Stimulated activated CD4-positive, alpha-beta T cell treated with anti-CD3 and anti-CD28 coated beads, Interleukin-15, amount 100 ng/mL, for 1 hour (primary cell): ENCODE measurements at places on chromosomes 7 and 10.

DNA sequence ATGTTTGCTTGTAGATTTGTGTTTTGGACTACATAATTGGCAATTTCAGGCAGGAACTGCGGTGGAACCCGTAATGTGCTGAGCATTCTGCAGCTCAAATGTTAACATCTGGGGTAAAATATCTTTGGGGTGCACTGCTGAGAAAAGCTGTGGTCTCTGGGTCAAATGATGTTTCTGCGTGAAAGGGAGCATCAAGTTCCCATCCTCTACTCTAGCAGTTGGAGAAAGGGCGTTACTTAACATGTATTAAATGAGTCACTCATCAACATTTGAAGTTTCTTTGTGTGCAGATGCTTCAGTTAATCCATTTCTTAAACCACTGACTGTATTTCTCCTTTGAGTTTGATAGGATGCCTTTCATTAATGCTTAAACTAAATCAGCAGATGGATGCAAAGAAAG, 273.1 kb upstream of the PITRM1 start:
- DNase-seq: no peak

- no peak for DNase-seq
These were observed 17.3 kb downstream of the KLLN start for GRCh38 chr10:87846023-87846422.

GRCh38 chr10:125097409-125098070, 62.8 kb downstream of the CTBP2 start:
- no peak for DNase-seq

- DNase-seq: no peak
These were observed 61.4 kb downstream of the CREB5 start for GRCh38 chr7:28473571-28474281.

DNA sequence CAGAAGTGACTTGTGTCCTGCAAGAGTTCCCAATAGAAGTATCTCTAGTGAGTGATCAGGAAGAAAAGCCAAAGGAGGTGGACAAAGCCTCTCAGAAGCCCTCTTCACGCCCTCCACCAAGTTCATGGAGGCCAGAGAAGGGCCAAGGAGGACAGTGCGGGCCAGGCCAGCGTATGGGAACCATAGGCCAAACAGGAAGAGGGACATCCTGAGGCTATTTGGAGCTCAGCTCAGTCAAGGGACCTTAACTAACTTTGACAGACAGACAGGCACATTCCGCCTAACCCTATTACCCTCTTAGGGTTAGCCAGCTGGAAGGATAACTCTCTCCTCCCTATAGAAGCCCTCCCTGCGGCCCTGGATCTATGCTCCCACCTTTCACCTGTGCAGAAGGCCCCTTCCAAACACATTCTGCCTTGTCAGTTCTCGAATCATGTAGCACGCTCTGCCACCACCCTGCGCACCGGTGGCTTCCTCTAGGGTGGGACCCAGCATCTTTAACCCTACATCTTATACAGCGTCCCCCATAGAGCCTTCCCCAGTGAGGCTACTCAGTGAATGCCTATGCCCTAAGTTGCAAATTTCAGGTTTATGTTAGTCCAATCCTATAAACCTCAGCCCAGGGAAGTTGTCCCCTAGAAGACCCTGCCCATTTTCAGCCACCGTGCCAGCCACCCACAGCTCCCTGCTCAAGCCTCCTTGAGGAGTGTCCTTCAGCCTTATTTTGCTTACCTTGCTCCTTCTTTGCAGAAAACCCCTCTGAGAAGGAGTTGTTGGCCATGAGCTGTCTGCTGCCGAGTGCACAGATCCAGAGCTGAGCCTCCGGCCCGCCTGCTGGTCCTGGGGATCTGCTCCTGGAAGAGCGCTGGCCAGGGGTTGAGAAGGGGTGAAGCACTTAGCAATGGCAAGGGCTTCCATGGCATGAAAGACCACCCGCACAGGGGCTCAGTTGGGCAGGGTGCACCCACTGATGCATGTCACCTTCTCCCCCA, 36.9 kb downstream of the FRMPD2 start:
- no peak for DNase-seq

GRCh38 chr10:48473704-48474103, 131.2 kb downstream of the ARHGAP22 start:
- no peak for DNase-seq

DNA sequence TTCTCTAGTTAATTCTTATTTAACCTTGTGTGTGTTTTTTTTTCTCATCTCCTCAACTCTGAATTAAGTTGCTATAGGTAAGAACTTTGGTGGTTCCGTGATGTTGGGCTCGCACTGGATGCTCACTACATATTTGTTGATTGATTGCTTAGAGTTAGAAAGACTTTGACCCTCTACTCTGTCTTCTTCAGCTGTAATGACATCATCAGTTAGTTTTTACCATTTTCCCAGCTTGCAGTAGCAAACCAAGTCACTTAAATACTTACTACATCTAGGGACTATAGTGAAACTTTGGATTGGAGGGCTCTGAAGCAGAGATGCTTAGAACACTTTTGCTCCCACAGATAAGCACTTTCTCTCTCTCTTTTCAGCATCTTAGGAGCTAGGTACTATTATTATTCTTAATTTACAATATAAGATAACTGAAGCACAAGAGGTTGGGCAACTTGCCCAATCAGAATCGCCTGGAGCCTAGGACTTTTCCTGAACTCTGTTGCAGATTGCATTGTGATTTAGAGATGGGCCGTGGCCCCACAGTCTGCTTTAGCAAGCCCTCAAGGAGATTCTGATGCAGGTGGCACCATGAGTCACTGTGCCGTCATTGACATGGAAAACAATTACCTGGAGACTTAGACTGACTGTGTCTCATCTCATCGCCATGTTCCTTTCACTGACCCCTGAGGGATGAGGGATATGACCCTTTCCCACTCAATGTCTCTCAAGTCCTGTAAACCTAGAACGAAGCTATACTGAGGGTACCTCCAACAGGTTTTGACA, 471.9 kb upstream of the PODXL start:
- no peak for DNase-seq

GRCh38 chr10:132264966-132265889, 42.5 kb downstream of the STK32C start:
- no peak for DNase-seq

DNA sequence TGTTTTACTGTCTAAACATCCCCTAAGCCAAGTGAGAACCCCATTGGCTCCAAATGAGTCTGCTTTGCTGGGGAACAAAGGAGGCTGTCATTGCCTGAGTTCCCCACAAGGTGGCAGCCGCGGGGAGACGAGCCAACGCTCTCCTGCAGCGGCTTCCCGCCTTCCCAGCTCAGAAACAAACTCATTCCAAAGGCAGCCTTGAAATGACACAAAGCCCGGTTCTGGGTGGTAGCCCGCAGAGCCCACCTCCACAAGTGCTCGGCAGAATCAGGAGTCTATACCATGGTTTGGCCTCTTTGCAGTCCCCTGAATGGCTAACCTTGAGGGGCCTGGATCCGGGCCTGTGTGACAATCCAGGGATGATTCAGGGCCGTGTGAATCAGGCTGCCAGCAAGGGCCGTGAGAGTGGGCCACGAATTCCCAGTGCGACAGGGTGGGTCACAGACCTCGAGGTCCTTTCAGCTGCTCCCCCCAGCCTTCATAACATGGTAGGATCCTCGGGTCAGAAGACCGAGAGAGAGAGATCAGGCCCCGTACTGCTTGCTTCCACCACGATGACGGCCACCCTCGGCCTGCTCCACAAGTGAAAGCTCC, 79.7 kb downstream of the DLG5 start:
- DNase-seq: no peak

- no peak for DNase-seq
These were observed 8.1 kb downstream of the PDE1C start for GRCh38 chr7:32062150-32062549.

- no peak for DNase-seq
These were observed 683.4 kb downstream of the SDK1 start for GRCh38 chr7:3984456-3984855.

- DNase-seq: no peak
These were observed 100.7 kb upstream of the WAC start for GRCh38 chr10:28432210-28432676.

DNA sequence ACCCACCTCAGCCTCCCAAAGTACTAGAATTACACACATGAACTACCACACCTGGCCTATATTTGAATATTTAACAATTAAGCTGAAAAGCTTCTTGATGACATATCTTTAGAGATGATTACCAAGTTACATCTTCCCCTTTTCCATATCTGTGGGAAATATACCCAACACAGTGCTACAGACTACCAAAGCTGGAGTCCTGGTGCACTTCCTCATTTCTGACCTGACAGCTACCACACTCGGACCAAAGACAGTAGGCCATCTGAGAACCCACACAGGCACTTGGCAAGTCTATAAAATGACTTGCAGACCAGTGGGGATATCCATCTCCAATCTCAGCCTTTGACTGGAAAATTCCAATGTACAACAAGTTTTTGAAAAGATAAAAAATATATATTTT, 270.4 kb upstream of the KLF14 start:
- no peak for DNase-seq

- DNase-seq: no peak
These were observed 462.1 kb upstream of the GALNT17 start for GRCh38 chr7:70669854-70670253.

DNA sequence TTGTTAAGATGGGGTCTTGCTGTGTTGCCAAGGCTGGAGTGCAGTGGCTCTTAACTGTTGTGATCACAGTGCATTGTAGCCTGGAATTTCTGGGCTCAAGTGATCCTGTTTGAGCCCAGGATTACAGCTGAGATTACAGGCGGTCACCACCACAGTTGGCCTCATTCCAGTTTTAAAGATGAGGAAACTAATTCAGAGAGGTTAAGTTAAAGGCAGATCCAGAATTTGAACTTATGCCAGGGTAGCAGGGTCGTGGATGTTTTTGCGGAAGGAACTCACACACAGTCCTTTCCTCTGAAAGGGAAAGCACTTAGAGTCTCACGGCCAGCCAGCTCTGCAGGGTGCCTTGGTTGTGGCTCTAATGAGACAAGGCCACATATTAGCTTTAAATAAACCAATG, 84.7 kb downstream of the MMRN2 start:
- DNase-seq: no peak

GRCh38 chr7:101783381-101784181, 33.8 kb upstream of the CUX1 start:
- DNase-seq: no peak

DNA sequence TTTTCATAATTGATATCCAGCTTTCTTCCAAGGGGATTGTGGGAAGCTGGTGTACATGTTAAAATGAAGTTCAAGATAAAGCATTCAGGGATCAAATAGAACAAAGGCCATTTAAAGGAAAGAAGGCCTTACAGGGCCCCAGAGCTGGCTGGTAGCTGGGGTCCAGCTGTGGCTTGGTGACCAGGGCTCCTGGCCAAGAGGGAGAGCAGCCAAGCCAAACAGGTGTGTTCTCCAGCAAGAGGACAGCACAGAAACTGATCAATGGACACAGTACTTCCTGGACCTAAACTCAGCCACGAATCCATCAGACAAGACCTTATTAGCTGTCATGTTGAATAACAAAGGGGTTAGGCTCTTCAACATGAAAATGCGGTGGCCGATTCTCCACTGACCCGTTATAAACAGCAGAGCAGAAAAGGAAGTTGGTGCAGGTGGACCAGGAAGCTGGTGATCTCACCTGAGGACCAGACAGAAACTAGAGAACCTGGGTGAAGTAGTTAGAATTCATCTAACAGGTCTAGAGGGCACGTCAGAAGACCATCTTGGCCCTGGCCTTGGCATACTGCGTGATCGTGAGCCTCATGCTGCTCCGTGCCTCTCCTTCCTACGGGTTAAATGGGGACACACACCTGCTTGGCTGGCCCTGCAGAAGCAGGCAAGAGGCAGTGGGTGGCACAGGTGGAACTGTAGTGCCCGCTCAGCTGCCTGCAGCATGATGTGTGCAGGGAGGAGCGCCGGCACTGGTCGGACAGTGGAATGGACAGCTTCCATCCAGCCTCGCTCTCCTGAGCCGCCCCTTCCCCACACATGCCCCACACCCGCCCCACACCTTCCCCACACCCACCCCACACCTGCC, 53.8 kb downstream of the PARP12 start:
- no peak for DNase-seq

DNA sequence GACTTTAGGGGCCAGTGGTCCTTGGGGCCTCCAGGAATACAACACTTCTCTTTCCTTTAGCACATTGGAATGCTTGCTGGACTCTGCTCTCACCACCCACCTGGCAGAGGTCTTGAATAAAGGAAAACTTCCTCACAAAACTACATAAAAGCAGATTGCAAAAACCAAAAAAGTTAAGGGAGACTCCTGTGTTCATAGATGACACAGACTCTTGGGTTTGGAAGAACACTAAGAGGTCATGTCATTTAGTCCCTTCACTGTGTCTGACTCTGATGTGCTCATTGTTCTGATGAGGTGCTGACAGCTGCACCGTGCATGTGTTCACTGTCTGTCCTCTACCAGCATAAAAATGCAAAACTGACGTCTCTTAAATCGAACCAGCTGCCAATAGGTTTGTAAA, 11.4 kb downstream of the BLNK start:
- no peak for DNase-seq

- no peak for DNase-seq
These were observed 79.4 kb upstream of the PRKCQ start for GRCh38 chr10:6659451-6659850.

DNA sequence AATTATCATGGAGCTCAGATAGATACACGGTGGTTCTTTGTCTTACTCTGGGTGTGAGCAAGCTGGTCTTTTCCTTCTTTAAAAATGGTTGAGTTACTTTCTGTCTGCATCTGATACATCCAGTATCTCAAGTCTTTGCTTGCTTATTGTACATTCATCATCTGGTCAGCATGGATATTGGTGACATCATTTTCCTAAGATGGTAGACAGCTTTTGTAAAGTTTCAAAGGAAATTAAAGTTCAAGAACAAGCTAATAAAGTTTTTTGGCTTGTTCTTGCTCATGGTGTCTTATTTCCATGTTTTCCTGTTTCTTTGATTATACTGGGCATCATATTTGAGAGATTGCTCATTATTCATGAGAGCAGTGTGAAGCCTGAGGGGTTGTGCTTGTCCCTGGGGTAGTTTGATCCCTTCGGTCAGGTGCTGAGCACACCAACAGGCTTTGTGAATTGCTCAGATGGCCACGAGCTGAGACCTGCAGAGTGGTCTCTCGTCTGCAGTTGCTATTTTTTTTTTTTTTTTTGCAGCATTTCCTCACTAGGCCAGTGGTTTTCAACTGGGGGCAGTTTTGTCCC, 38.5 kb downstream of the MGMT start:
- no peak for DNase-seq

GRCh38 chr10:24237801-24238395, 29.0 kb downstream of the KIAA1217 start:
- DNase-seq: no peak
